ENCODE measurements at places on chromosomes 7 and 10.

GRCh38 chr7:142355328-142355727 is 97.5 kb upstream of the PRSS58 start:
- DNase-seq, result no peak

- DNase-seq, result no peak
Measured at GRCh38 chr10:55631071-55631654, 729.9 kb downstream of the ZWINT start.

GRCh38 chr10:90977162-90977854 is 56.4 kb upstream of the ANKRD1 start:
- no peak for DNase-seq

GRCh38 chr7:24757353-24758275 is at the start of gene GSDME:
Gene GSDME, minus strand, starts transcription at chr7:24757464. Its CDS starts 7,690 bp downstream, at chr7:24749774.
- peak; percentile 13 for DNase-seq

DNA sequence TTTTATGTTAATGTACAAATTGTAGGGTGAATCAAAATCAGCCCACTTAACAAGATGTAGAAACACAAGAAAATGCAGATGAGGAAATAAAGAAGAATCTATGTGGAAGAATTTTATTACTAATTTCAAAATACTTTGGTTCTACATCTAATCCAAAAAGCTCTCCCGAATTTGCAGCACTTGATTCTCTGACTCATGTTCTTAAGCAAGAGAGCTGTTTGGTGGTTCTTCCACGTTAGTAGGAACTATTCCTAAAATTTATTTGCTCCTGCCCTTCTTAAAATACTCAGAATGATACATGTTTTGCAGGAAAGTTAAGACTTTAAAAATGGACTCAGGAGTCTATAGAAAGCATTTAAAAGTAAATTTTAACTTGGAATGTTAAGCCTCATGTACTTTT is 91.8 kb downstream of the ZMYND11 start:
- no peak for DNase-seq

GRCh38 chr10:93670372-93670771 is 32.0 kb downstream of the FRA10AC1 start:
- DNase-seq, result no peak

GRCh38 chr10:50937230-50937907 is 51.9 kb upstream of the A1CF start:
- no peak for DNase-seq

- DNase-seq, result no peak
Measured at GRCh38 chr7:2830609-2831376, 13.3 kb downstream of the GNA12 start.

All from CD4-positive, alpha-beta T cell treated with Interleukin-1 beta for 1 hour (primary cell).